ENCODE measurements at places on chromosomes 5 and 9.

GRCh38 chr5:66741394-66741793, 145.2 kb downstream of the MAST4 start:
- no peak for DNase-seq

DNA sequence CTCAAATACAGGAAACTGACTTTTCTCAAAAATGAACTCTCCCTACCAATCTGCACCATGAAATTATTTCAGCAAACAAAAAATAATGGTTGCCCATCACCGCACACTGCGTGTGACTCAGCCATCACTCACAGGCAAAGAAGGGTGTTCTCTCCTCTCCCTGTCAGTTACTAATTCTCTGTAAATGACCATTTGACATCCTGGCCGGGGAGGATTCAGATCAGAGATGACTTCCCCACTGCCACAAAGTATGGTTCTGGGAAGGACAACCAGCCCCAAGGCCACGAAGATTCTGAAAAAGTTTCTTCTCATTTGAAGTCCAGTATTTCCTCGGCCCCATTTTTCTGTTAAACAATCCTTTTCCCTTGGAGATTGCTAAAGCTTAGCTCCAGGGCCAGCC, 199.4 kb downstream of the AUH start:
- DNase-seq, result no peak

- DNase-seq, result no peak
These were observed 948 bp upstream of the FAXDC2 start for GRCh38 chr5:154851351-154851750.

GRCh38 chr5:180289433-180289832, 2.5 kb downstream of the MAPK9 start:
- no peak for DNase-seq

DNA sequence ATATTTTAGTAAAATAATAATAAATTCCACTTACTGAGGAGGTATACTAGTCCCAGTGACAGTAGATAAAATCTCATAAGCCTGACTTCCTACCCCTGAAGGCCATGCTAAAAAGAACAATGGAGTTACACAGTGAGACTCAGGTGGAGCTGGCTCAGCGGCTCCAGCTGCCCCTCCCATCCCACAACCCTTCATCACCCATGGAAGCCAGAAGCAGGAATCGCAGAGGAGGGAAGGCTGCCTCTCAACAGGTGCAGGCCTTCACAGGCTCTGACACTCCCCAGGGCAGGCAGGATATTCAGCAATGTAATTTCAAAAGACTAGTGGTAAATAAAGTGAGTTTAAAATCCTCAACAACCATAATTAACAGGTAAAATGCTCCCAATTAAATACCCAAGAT, 67.5 kb downstream of the FANCC start:
- DNase-seq, result no peak

- DNase-seq, result no peak
These were observed 93.6 kb downstream of the NR3C1 start for GRCh38 chr5:143309661-143310431.

DNA sequence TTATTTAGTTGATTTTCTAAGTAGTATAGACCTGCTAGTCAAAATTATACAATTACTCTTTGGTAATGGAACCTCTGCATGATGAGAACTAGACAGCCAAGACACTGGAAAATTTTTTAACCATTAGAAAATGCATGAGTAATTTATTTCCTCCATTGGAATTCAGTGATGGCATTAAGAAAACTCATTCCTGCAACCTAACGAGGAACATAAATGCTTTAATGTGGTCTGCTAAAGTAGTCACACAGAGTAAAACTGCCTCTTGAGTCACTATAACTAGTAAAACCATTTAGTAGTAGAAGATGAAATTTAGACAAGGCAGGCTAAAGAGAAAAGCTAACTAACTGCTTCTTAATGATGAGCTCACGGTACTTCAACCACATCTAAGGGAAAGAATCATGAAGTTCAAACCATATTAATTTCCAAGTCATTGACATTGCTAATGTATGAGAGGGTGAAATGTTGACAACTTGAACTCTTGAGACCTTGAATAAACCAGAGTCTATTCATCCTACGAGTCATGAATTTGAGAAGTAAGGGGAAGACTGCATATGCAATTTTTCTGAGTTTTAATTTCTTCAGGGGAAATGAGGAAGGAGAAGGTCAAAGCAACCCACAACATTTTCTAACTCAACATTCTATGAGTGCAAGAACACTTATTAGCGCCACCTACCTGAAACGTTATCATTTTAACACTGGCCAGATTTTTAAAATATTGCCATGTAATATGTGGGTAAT, 74.4 kb downstream of the GLIS3 start:
- no peak for DNase-seq

- no peak for DNase-seq
These were observed 161.9 kb downstream of the MACROH2A1 start for GRCh38 chr5:135236908-135237747.

- DNase-seq, result no peak
These were observed 18.9 kb upstream of the FAM174A start for GRCh38 chr5:100516285-100516684.

- DNase-seq, result no peak
These were observed 15.4 kb downstream of the FAM81B start for GRCh38 chr5:95406426-95407090.

- no peak for DNase-seq
These were observed 970.3 kb upstream of the ARRDC3 start for GRCh38 chr5:92353107-92354030.

DNA sequence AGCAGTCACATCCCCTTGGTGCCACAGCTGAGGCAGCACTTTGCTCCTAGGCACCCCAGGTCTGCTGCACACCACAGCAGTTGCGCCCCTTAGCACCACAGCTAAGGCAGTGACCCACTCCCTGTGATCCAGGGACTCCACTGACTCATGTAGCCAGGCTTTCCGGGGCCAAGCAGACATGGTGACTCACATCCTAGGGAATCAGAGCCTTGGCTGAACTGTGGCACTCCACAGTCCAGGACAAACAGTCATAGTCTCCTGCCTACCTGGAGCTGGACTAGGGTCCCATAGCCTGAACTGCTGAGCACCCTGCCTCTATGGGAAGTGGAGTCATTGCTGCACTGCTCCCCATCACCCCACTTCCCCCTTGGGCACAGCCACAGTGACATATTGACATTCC, 338.7 kb downstream of the NPR3 start:
- no peak for DNase-seq

DNA sequence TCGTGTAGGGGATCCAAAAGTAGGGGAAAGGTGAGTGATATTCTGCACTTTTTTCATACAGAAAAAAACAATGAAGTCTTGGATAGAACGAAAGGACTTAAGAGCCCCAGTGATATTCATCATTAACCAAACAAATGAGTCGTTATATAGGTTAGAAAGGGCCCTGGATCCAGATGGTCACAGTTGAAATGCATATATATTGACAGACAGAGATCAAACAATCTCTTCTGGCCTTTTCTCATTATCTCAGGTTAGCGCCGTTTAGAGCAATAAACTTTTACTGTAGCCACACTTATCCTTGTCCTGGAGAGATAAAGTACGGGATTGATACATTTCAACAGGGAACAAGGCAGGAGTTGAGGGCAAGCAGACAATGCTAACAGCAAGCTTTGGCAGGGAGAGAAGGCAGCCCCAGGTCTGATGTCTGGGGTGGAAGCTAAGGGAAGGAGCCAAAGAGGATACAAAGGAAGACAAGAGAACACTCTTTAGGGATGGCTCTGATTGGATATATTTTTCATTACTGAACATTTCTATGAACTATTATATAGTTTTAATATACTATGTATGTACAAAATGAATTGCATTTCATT, 77.0 kb downstream of the LIFR start:
- DNase-seq, result no peak

DNA sequence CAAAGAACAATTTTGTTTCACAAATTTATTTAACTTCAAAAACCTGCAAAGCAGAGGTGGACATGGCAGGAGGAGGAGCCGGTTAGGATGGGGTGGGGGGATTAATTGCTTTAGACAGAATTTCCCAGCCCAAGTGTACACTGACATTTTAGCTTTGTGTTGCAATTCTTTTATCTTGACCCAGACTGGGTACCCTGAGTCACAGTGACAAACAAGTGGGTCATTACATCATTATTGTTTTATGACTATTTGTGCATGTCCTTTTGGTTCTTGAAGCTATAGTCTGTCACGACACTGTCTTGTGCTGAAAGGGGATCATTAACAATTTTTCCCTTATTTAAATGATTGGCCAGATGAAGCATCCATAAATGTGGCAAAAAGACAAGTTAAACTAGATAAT, 84.5 kb upstream of the VCAN start:
- no peak for DNase-seq

- DNase-seq, result no peak
These were observed 14.4 kb downstream of the CPLX2 start for GRCh38 chr5:175885813-175886212.

GRCh38 chr5:172556262-172556661, 84.8 kb upstream of the NEURL1B start:
- no peak for DNase-seq

DNA sequence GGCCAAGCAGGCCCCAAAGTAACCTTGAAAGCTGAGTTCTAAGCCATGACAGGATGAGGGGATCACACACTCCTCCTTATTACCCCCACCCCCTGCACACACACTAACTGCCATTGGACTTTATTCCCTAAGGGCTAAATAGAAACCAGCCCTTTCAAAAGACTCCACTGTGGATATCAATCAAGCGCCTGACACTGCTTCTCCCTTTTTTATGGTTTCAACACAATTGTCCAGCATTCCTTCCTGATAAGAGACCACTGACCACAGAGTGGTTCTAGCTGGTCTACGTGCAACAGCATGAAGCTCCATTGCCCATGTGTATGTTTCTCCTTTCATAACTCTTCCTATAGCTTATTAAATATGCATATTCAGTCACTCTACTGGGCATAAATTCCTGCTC, 34.7 kb downstream of the PAEP start:
- DNase-seq, result no peak

- DNase-seq, result no peak
These were observed 77.0 kb downstream of the DCP2 start for GRCh38 chr5:113053511-113053995.

- no peak for DNase-seq
These were observed 353.5 kb upstream of the POU5F2 start for GRCh38 chr5:94094793-94095441.

- DNase-seq, result no peak
These were observed 1979.1 kb upstream of the CDH9 start for GRCh38 chr5:29017501-29017900.

DNA sequence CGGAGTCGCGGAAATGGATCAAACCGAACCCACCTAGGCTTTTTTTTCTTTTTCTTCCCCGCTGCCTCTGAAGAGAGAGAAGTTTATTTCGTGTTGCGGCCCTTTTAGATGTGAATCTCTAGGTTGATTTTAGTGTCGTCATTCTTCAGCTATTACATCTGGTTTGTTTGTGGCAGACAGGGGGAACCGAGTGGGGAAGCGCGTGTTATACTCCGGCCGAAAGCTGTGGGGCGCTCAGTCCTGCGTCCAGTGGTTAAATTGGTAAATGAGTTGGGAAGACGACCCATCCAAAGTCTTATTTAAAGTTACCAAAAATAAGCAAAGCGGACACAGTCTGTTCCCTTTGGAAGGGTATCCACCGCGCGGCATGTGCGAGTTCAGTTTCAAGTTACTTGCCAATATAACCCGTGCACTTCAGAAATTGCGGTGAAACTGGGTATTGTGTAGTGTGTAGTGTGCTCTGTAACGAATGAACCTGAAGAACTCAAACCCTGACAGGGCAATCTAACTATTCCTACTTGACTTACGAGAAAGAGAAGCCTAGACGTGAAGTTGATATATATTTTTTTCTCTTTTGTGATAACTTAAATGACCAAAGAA, 1.3 kb downstream of the MAN2A1 start:
- no peak for DNase-seq

- DNase-seq, result no peak
These were observed 18.9 kb upstream of the NPR3 start for GRCh38 chr5:32692036-32692746.

GRCh38 chr9:3708751-3709150, 182.9 kb upstream of the RFX3 start:
- DNase-seq, result no peak

- no peak for DNase-seq
These were observed 235.1 kb upstream of the ADAMTSL1 start for GRCh38 chr9:18238752-18239447.

DNA sequence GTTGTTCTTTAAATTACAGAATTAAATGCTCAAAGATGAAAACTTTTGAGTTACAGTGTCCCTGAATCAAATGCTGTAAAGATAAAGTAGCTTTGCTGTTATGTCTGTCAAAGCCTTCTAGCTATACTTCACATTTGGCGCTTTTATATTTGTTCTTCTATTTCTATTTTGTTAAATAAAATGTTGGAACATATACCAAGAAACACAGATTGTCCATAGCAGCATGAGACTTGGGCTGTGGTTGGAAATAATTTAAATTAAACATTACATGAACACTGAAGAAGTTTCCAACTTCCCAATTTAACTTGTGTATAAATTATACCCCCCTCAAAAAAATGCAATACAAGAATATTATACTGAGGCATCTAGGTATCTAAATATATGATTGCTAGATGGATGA, 249.8 kb downstream of the NR2F1-AS1 start:
- DNase-seq, result no peak

- no peak for DNase-seq
These were observed 195.6 kb upstream of the NREP start for GRCh38 chr5:111952555-111952954.

DNA sequence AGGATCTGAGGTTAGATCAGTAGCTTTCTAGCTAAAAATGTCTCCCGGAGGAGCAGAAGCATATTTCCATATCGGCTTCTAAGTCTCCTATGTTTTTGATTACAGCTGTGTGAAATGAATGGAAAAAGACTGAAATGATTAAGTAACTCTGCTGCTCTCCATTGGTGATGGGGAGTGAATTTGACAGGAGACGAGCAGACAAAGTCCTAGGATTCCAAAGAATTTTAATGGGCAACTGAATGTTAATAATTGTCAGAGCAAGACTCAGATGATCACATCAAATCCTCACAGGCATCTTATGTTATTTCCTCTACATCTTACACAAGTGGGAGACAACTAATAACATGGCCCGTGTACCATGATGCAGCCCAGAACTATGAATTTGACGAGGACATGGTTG, 66.8 kb downstream of the LIX1 start:
- no peak for DNase-seq

DNA sequence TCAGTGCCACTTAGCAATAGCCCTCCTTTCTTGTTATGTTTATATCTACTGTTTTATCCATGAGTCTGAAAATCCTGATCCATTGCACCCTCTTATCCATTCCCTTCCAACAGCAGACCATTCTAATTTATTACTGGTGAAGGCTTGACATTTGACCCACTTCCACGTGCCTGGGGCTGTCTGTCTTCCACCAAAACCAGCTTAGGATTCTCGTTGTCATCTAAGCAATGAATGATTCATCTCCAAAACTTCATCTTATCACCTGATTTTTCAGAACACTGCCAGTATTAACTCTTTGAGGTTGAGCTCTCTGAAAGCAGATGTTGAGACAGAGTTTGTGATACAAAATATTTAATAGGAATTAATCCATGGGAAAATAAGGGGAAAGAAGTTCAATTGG, 277.8 kb upstream of the FBXL7 start:
- DNase-seq, result no peak

GRCh38 chr5:88819301-88819999, 63.5 kb downstream of the MEF2C start:
- no peak for DNase-seq

- DNase-seq, result no peak
These were observed at the start of gene RGS14 for GRCh38 chr5:177357459-177358351. RGS14 (plus strand) TSS chr5:177357924; CDS start chr5:177358025, 101 bp downstream.
